Activated T-helper 2 cell treated with anti-CD3 and anti-CD28 coated beads, Interferon-gamma antibody, Interleukin-2, Interleukin-4, amounts not matched to agents 10 μg/mL and 5 μg/mL and 100 μg/mL, durations not matched to agents 14 hours and 24 hours and 36 hours (primary cell): ENCODE measurements at places on chromosomes 12 and 14. TPM values are rescaled to one million over a fixed set of nuclear protein-coding genes. Genes with fewer than 3 reads are reported as not detected.

DNA sequence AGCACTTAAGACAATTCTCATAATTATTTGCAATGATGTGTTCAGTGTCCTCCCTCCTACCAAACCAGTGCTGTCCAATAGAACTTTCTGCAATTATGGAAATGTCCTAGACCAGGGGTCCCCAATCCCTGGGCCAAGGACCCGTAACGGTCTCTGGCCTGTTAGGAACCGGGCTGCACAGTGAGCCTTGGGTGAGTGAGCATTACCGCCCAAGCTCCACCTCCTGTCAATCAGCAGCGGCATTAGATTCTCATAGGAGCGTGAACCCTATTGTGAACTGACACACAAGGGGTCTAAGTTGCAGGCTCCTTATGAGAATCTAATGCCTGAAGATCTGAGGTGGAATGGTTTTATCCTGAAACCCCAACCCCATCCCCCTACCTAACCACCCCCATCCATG lies 3.9 kb downstream of the SVOP start:
- H3K27me3 ChIP-seq, result peaks cover 19% of the 10 kb centered on the region
- no peaks in the 10 kb centered on the region for H3K36me3 ChIP-seq
- no peak overlapping the region for H3K27ac ChIP-seq
- DNase-seq, result no peak

- no peak for DNase-seq
- H3K27ac ChIP-seq, result no peak overlapping the region
- H3K36me3 ChIP-seq, result no peaks in the 10 kb centered on the region
- H3K4me1 ChIP-seq, result no peaks in the 10 kb centered on the region
These were observed 513.8 kb downstream of the NRXN3 start for GRCh38 chr14:78683981-78684380.

DNA sequence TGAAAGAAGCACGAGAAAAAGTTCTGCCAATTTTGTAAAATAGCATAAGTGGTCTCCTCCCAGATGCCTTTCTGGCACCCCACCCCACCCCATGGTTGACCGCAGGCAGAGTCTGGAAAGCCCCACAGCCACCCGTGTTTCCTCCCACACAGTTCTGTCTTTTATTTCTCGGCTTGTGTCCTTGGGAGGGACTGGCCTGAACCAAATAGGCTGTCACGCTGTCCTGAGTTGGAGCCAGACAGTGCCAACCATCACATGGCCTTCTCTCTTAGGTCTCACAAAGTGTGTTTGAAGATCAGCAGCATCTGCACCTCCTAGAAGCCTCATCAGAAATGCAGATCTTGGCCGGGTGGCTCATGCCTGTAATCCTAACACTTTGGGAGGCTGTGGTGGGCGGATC lies 10.2 kb upstream of the LTA4H start:
- H3K4me3 ChIP-seq, result no peak overlapping the region
- DNase-seq, result no peak
- H3K27me3 ChIP-seq, result no peaks in the 10 kb centered on the region
- peaks cover 41% of the 10 kb centered on the region for H3K4me1 ChIP-seq

- peaks cover 3% of the 10 kb centered on the region for H3K4me1 ChIP-seq
- H3K4me3 ChIP-seq, result no peak overlapping the region
- DNase-seq, result no peak
- no peak overlapping the region for H3K27ac ChIP-seq
- H3K36me3 ChIP-seq, result no peaks in the 10 kb centered on the region
These were observed 27.1 kb downstream of the DIO3 start for GRCh38 chr14:101588286-101588975.

GRCh38 chr14:55399852-55400251 lies 11.8 kb downstream of the ATG14 start:
- no peak overlapping the region for H3K4me3 ChIP-seq
- DNase-seq, result no peak
- no peaks in the 10 kb centered on the region for H3K27me3 ChIP-seq
- peaks cover 5% of the 10 kb centered on the region for H3K36me3 ChIP-seq
- peaks cover 14% of the 10 kb centered on the region for H3K4me1 ChIP-seq

DNA sequence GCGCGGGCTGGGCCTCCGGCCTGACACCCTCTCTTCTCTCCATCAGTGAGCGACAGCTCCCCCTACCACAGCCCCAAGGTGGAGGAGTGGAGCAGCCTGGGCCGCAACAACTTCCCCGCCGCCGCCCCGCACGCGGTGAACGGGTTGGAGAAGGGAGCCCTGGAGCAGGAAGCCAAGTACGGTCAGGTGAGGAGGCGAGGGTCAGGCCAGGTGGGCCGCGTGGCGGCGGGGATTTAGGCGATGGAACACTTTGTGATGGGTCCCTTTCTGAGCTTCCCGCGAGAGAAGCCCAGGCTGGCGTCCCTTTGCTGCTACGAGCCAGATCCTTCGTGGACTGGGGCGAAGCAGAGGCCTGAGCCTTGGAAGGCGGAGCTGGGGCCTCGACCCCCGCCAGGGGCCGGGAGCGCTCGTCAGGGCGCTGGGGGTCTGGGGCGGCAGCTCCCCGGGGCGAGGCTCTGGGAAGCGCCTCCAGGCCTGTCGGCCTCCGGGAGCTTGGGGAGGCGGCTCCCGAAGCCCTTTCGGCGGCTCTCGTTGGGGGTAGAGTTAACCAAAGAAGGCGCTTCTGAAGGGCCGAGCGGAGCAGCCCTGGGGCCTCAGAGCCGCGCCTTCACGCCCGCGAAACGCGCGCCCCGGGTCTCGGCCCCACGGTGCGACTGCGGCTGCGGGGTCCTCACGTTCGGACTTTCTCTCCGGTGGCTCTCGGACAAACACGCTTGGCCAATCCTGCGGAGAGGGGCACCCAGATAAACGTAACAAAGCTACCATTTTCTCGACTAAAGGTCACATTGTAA lies 5.0 kb downstream of the PAX9 start:
- peaks cover 3% of the 10 kb centered on the region for H3K36me3 ChIP-seq
- no peak overlapping the region for H3K4me3 ChIP-seq
- H3K4me1 ChIP-seq, result peaks cover 11% of the 10 kb centered on the region
- no peak overlapping the region for H3K27ac ChIP-seq

GRCh38 chr14:35808076-35808637 lies 938 bp downstream of the RALGAPA1 start:
- H3K4me1 ChIP-seq, result peaks cover 21% of the 10 kb centered on the region
- DNase-seq, result no peak
- H3K27ac ChIP-seq, result peak overlapping the region; percentile 94
- peak overlapping the region; percentile 99 for H3K4me3 ChIP-seq

- H3K27me3 ChIP-seq, result no peaks in the 10 kb centered on the region
- H3K27ac ChIP-seq, result no peak overlapping the region
- H3K36me3 ChIP-seq, result peaks cover 46% of the 10 kb centered on the region
- H3K4me3 ChIP-seq, result no peak overlapping the region
- H3K4me1 ChIP-seq, result peaks cover 23% of the 10 kb centered on the region
These were observed 49.8 kb downstream of the PAPLN start for GRCh38 chr14:73287071-73287470.

DNA sequence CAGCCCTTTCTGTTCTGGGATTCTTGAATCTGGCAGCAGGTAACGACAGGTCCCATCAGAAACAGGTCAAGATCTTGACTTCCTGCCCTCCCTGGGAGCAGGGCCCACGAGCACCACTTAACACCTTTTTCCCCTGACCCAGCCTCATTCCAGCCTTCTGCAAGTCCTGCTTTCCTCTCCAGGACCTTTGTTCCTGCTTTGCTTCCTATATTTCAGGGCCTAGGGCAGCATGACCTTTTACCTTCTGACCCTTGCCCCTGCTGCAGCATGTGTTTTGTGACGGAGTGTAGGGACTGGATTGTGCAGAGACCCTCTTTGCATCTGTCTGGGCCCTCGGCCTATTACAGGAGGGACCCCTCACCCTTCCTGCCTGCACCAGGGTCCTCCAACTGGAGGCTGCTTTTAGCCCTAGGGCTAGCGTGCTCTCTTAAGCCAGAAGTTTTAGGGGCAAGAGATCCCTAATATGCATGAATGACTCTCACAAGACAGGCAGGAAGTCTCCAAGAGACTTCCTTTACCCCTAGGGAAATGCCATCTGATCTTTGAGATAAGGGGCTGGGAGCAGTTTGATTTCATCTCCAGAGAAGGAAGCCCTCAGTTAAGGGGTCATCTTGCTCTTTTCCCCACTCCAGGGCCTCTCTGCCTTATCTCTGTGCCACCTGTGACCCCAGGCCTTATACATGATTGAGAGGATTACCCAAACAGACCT lies 209.4 kb upstream of the BCL2L14 start:
- H3K4me3 ChIP-seq, result no peak overlapping the region
- no peaks in the 10 kb centered on the region for H3K27me3 ChIP-seq
- H3K27ac ChIP-seq, result no peak overlapping the region
- H3K4me1 ChIP-seq, result peaks cover 26% of the 10 kb centered on the region
- DNase-seq, result no peak
- peaks cover 87% of the 10 kb centered on the region for H3K36me3 ChIP-seq

DNA sequence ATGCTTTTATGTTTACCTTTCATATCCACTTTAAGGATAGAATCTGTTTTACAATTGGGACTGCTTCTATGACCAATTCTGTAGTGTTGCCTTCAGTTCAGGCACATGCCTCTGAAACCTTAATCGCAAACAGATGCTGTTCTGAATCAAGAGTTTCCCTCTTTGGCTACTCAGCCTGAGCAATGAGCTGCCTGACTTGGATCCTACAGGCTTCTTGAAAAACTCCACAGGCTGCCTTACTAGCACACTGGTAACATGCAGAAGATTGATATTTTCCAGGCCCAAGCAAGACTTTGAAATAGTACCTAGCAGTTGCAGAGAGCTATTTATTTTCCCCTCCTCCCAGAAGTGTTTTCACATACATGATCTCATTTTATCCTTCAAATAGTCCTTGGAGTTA lies 34.8 kb upstream of the PMCH start:
- no peaks in the 10 kb centered on the region for H3K4me1 ChIP-seq
- peaks cover 22% of the 10 kb centered on the region for H3K27me3 ChIP-seq
- no peak for DNase-seq
- no peak overlapping the region for H3K4me3 ChIP-seq
- no peak overlapping the region for H3K27ac ChIP-seq

DNA sequence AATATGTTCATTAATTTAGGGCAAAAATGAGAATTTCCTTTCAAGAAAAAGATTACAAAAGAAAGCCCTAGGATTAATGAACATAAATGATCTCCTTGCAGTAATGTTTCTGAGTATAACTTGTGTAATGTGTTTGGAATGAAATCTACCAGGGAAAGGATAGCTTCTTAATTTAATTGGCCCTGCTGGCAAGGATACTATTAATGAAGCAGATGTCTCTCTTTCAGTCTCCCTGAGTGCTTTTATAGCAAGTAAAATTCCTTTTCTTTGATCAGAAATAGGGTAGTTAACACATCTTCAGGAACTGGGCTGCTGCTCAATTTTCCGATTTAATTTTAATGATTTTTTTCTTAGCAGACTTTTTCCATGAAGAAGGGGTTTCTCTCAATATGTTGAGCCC lies 379.4 kb upstream of the PDE3A start:
- H3K27me3 ChIP-seq, result no peaks in the 10 kb centered on the region
- DNase-seq, result no peak
- no peak overlapping the region for H3K4me3 ChIP-seq
- no peaks in the 10 kb centered on the region for H3K4me1 ChIP-seq
- no peaks in the 10 kb centered on the region for H3K36me3 ChIP-seq
- H3K27ac ChIP-seq, result no peak overlapping the region

- no peak for DNase-seq
- H3K36me3 ChIP-seq, result no peaks in the 10 kb centered on the region
- no peaks in the 10 kb centered on the region for H3K4me1 ChIP-seq
- H3K27ac ChIP-seq, result no peak overlapping the region
- no peak overlapping the region for H3K4me3 ChIP-seq
- H3K27me3 ChIP-seq, result peaks cover 2% of the 10 kb centered on the region
These were observed 83.8 kb upstream of the METAP2 start for GRCh38 chr12:95390192-95390591.

TTC5 gene
- total RNA-seq, result 30.4 and 31.2 TPM in 2 replicates

RASAL1 gene
- total RNA-seq, result 2.2 TPM in 2 replicates

ARHGEF40 gene
- total RNA-seq, result 0.05 and 0.16 TPM in 2 replicates

LPAR5 gene
- total RNA-seq, result 3.6 and 4.1 TPM in 2 replicates
